ENCODE measurements at places on chromosomes 1 and 21. TPM values are rescaled to one million over a fixed set of nuclear protein-coding genes. Genes with fewer than 3 reads are reported as not detected.

The SFN gene
- total RNA-seq = 1,060 TPM

DNA sequence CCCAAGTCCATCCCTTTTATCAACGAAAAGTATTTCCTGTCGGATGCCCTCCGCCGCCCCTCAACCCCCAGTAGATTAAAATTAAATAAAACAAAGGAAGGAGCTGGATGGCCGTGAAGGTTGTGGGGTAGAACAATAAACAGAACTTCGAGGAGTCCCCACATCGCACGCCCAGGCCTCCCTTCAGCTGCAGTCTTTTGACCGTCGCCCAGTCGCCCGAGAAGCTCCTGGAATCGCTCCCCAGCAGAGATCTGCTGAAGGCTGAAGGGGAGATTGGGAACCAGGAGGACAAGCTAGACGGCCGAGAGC lies 905 bp downstream of the BARHL2 start:
- peak overlapping the region; percentile 19 for H3K4me3 ChIP-seq
- H3K27ac ChIP-seq = no peak overlapping the region
- no peaks in the 10 kb centered on the region for H3K36me3 ChIP-seq
- H3K27me3 ChIP-seq = peaks cover 82% of the 10 kb centered on the region
- peaks cover 6% of the 10 kb centered on the region for H3K4me1 ChIP-seq

- no peak overlapping the region for H3K4me3 ChIP-seq
- H3K27ac ChIP-seq = no peak overlapping the region
- no peaks in the 10 kb centered on the region for H3K4me1 ChIP-seq
- H3K27me3 ChIP-seq = no peaks in the 10 kb centered on the region
These were observed 65.5 kb downstream of the DDX20 start for GRCh38 chr1:111821121-111821745.

DNA sequence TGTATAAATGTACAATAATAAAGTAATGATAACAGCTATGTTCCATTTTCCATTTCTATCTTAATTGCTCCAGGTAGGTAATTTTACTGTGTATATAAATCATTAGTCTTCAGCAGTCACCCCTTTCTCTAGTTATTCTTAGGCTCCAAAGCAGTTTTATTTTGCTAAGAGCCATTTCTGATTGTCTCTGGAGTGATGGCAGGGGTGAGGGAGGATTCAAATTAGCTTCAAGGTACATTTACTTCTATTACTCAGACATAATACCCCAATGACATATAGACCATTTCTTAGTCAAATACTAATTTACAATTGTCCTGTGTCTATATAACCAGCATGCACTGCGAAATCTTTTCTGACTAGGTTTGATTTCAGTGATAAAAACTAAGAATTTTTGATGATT lies 663.4 kb upstream of the PRMT6 start:
- no peak for DNase-seq
- H3K4me3 ChIP-seq = no peak overlapping the region
- H3K27ac ChIP-seq = no peak overlapping the region
- H3K4me1 ChIP-seq = no peaks in the 10 kb centered on the region
- H3K36me3 ChIP-seq = no peaks in the 10 kb centered on the region

DNA sequence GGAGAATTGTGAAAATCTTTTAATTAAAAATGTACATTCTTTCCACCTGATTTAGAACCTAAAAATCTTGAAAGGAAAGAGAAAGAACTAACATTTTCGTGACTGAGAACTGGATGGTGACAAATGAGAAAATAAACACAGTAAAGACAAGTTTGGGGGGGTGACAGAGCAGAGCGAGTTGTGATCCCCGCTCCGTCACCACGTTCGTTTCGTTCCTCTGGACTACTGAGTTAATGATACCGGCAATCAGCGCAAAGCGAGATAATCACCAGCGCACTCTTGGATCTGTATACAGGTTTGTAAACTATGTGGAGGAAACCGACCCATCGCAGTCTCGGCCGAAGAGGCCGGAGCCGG lies 31.2 kb upstream of the CFAP126 start:
- H3K27me3 ChIP-seq = no peaks in the 10 kb centered on the region
- H3K4me1 ChIP-seq = peaks cover 9% of the 10 kb centered on the region
- peak overlapping the region; percentile 100 for H3K27ac ChIP-seq
- DNase-seq = no peak
- H3K4me3 ChIP-seq = peak overlapping the region; percentile 62

DNA sequence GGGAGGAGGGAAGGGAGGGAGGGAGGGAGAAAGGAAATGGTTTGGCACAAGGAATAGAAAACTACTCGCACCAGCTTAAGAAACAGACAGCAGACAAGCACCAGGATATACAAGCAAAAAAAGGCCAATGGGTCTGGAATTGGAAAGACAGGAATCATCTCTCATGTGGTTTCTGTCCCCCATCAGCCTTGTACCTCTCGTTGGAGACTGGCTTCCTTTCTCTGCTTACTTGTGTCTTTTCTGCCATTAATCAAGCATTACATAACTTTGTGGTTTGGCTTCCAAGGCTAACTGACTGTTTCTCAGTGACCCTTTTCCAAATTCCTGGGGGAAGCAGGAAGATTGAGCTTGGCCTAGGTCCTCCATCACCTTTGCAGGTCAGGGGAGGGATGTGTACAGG lies 11.8 kb upstream of the RALGPS2 start:
- H3K27me3 ChIP-seq = no peaks in the 10 kb centered on the region
- H3K36me3 ChIP-seq = no peaks in the 10 kb centered on the region
- no peak overlapping the region for H3K27ac ChIP-seq
- no peaks in the 10 kb centered on the region for H3K4me1 ChIP-seq
- no peak for DNase-seq
- no peak overlapping the region for H3K4me3 ChIP-seq

Data from esophagus squamous epithelium (tissue), 5 donors.